Epithelial cell of proximal tubule (primary cell): ENCODE measurements at places on chromosomes 6 and 20. TPM values are rescaled to one million over a fixed set of nuclear protein-coding genes. Genes with fewer than 3 reads are reported as not detected.

Gene TCF21
- 0.23 and 1.0 TPM in 2 replicates for total RNA-seq

Gene DDO
- 0.07 TPM in 1 of 2 replicates, not detected in the other for total RNA-seq

Gene CDH4
- total RNA-seq, result 17.1 and 21.0 TPM in 2 replicates

Gene PI3
- total RNA-seq, result not detected in 2 replicates

Gene OR12D3
- total RNA-seq, result not detected in 2 replicates

Gene SIRPB1
- total RNA-seq, result 0.46 and 8.0 TPM in 2 replicates

Gene DYNLT2
- total RNA-seq, result 0.80 and 2.5 TPM in 2 replicates

Gene MYL9
- total RNA-seq, result 31.7 and 39.4 TPM in 2 replicates

Gene SLC13A3
- total RNA-seq, result 1.2 and 1.6 TPM in 2 replicates

Gene PACRG
- 0.12 and 0.29 TPM in 2 replicates for total RNA-seq

Gene C20orf202
- not detected in 2 replicates for total RNA-seq
